HEK293T (cell line): ENCODE measurements at places on chromosomes 12 and 14.

- DNase-seq = peak; percentile 17
Observed at GRCh38 chr14:67358924-67359774, 455 bp downstream of the ATP6V1D start.

DNA sequence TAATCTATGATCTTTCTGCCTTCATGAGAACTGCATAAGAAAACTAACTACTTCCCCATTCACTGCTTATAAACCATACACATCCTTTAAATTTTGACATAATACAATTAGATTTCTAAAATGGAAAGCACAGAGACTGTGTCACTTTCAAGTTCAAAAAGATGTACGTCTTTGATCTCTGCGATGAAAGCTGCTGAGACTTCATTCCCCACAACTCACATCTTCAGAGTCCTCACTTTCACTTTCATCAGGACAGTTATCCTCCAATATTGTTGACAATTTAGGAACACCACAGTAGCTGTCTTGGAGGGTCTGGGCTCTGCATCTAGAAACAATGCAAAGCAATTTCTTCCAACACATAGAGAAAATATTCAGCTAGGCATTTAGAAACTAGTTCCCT, 47.9 kb upstream of the KCNC2 start:
- DNase-seq = no peak

DNA sequence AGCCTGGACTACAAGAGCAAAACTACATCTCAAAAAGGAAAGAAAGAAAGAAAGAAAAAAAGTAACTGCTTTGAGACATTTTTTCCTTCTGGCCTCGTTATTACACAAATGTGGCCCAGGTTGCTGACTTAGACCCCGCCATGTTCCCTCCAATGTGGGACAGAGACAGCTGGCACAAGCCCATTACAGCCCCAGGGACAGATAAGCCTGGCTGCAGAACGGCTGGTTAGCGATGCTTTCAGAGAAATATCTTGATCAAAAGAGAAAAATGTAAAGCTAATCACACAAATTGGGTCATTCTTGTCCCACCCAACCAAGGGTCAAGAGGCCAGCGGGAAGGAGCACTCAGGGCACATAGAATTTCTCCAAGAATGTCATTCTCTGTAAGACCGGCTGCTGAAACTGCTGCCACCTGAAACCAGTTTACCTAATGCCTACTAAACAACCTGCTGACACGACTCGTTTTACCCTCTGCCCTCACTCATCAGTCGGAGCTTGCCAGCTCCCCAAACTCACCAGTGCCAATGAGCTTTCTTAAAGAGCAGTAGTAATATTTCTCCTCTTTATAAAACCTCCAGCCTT, 63.1 kb downstream of the TNFAIP2 start:
- no peak for DNase-seq

DNA sequence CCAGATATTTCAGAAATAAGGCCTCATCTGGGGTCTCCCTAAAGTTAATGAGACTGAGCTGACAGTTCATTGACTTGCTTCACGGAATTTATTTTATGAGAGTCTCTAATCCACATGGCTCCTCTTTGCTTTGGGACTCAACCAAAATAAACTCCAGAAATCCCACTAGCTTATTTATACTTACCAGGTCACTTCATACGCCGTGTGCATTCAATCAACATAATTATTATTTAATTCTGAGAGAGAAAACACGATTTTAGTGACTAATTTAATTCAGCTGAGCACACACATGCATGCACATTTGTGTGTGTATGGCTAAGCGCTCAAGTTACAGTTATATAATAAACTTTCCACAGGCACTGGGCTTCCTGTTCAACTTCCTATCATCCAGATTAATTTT, 333.4 kb upstream of the CCDC196 start:
- no peak for DNase-seq

GRCh38 chr12:4164188-4164558, 109.4 kb upstream of the CCND2 start:
- DNase-seq = no peak
